ENCODE measurements at places on chromosomes 3 and 15. TPM values are rescaled to one million over a fixed set of nuclear protein-coding genes. Genes with fewer than 3 reads are reported as not detected.

GRCh38 chr15:56877255-56877970 is 41.0 kb upstream of the TCF12 start:
- DNase-seq = no peak

- DNase-seq = no peak
Observed at GRCh38 chr3:139448104-139448503, 28.2 kb downstream of the RBP2 start.

GRCh38 chr3:184349563-184350470 is 11.6 kb downstream of the CLCN2 start:
- no peak for DNase-seq

GRCh38 chr15:79140846-79141570 is 50.4 kb upstream of the RASGRF1 start:
- no peak for DNase-seq

GRCh38 chr3:42028474-42028873 is 62.7 kb upstream of the TRAK1 start:
- DNase-seq = no peak

DNA sequence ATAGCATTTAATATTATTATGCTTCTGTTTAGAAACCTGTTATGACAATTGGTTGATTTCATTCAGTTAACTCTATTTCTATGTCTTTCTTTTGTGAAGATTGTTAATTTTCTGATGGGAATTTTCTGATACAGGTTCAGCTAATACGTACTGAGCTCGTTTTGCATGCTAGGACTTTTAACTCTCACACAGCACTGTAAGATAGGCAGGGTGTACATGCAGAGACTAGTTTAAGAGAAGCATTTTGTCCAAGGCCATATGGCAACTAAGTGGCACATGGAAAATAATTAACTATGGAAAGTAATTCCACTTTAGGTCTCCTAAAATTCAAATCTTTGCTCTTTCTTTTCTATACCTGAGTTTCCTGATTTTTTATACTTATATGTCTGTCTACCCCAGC is 81.9 kb downstream of the IL1RAP start:
- DNase-seq = no peak

Gene LRRC49
- total RNA-seq = 7.8 TPM

DNA sequence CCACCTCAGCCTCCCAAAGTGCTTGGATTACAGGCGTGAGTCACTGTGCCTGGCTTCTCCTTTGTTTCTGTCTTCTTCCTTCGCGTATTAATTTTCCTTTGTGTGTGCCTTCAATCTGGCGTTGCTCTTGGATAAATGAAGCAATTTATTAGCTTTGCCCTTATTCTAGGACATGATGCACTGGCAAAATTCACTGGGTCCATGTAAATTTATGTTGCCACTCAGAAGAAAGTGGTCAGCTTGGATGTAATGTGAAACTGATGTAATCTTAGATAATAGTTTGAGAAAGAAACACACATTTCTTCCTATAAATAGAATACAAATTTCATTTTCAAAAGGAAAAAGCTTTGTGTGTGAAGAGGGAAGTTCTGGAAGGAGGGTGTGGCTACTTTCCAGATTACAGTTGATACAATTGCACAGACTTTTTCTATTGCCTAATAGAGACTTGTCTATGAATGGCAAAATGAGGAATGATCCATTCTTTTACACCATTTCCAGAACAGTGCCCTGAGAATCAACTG is 23.3 kb upstream of the ATP1B3 start:
- DNase-seq = no peak

- no peak for DNase-seq
Observed at GRCh38 chr3:37652851-37653250, 208.8 kb upstream of the CTDSPL start.

Gene SCAANT1
- total RNA-seq = not detected

GRCh38 chr3:185381320-185382058 is 18.6 kb downstream of the MAP3K13 start:
- DNase-seq = no peak

- no peak for DNase-seq
Observed at GRCh38 chr3:195238586-195239118, 32.3 kb downstream of the XXYLT1 start.

DNA sequence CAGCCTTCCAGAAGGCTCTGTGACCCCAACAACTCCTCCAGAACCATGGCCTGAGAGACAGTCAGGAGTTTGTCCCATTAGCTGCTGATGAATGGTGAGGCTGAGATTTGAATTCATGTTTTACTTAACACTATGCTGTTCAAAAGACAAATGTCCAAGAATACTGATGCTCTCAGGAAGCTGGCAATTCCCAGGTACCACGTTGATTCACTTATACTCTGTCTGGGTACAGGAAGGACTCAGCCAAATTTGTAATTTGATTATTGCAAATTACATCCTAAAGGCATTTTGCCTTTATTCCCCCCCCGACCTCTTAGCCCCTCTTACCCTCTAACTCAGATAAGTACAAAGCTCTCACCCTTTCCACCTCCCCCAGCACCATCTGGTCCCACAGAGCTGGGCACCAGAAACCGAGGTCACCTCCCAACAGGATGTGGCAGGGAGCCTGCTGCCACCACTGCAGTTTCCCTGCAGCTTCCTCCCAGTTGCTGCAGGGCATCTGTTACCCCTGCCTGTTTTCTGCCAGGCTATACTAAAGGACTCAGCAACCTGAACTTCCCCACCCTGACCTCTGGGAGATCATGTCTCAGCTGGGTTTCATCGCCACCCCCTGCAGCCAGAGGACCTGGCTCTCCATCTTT is 33.6 kb downstream of the EAF1 start:
- no peak for DNase-seq

Gene SEMA5B
- total RNA-seq = 1.4 TPM

GRCh38 chr15:101411085-101411484 is 78.4 kb downstream of the PCSK6 start:
- DNase-seq = no peak

- DNase-seq = no peak
Observed at GRCh38 chr3:77536038-77536775, 496.3 kb downstream of the ROBO2 start.

Gene TF
- total RNA-seq = 373 TPM

- no peak for DNase-seq
Observed at GRCh38 chr3:33921608-33922007, 123.2 kb downstream of the PDCD6IP start.

DNA sequence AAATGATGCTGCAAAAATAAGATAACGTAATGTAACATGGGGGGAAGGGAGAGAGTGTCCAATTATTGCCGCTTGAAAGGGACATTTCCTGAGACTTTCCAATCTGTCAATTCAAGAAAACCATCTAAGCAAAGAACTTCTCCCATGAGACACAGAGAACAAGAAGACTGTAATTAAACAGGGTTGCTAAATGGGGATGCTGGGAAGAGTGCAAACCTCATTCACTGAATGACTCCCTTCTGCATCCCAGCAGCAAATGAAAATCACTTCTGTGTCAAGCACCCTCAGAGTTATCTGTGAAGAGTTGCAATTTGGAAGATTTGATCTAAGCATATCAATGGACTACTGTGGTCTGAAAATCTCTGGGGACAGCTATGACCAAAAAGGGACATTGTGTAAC is 3.6 kb downstream of the RFT1 start:
- no peak for DNase-seq

DNA sequence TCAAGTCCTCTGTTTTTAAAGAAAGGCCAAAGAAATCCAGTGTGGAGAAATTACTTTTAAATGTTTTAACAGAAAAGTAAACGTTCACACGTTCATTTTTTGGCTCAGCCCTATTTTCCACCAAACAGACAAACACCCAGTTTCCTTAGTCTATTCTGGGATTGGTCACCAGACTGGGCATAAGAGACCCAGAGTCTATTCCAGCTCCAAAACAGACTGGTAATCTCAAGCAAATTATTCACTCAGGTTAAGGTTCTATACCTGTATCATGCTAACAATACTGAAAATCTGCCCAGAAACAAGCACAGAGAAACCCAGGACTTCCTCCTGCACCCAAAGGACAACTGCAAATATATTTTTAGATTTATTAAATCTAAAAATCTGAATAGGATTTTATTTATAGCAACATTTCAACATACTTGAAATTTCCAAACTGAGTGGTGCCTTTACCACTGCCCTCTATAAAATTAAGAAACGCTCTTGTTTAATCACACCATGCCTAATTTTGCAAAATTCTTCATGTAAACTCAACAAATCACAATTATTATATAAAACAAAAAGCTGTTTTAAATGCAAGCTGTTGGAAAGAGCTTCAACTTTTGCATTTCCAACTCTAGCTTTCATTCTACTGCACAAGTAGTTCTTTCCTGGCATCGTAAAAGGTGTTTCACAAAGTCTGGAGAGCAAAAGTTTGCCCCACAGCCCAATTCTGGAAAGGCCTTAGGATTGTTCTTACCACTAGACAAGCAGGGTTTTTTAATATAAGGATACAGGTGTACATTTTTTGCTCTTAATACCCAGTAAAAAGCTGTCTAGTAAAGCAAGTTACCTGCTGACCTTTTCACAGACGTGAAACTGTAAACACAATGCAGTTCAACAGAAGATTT is 18.7 kb downstream of the ZNF148 start:
- no peak for DNase-seq

Gene PTPRG
- total RNA-seq = 34.9 TPM

GRCh38 chr15:70783041-70783440 is 19.7 kb upstream of the UACA start:
- DNase-seq = no peak

Measured in hepatocyte (in vitro differentiated cells).